ENCODE measurements at places on chromosomes 1 and 21.

- DNase-seq: no peak
Observed at GRCh38 chr21:26833011-26833410, 12.2 kb downstream of the ADAMTS1 start.

GRCh38 chr1:204991342-204991844, 51.6 kb upstream of the CNTN2 start:
- DNase-seq: no peak

GRCh38 chr1:212513586-212513985, 80.9 kb downstream of the NENF start:
- DNase-seq: no peak

DNA sequence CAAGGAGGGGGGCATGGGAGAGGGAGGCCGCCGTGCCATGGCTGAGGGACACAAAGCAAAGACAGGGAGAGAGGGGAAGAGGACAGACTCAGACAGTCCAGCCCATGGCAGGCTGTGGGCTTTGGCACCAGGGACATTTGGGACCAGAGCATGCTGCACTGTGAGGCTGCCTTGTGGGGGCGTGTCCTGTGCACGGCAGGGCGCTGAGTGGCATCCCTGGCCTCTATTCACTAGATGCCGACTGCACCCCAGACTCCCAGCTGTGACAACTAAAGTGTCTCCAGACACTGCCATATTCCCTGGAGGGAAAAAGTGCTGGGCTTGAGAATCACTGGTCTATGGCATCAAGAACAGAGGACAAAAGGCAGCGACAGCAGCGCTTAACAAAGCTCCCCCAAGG, 18.6 kb upstream of the PRDM15 start:
- DNase-seq: no peak

DNA sequence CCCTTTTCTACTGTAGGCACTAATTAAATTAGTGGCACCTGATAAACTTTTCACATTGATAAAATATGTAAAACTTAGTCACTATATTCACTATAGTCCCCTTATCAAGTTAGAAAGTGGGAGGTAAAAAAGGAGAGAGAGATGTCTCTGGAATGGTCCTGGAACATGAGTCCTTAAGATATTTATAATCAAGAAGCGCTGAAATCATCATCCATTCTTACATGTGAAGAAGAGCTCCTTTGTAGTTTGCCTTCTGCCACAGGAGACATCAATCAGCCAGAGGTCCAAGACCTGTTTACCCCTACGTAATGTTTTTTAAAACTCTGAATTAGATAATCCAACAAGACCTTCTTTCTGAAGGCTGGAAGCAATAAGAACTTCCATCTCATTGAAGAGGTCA, 65.3 kb downstream of the GATAD2B start:
- DNase-seq: no peak
